ENCODE measurements at places on chromosomes 7 and 10. TPM values are rescaled to one million over a fixed set of nuclear protein-coding genes. Genes with fewer than 3 reads are reported as not detected.

SPRN gene
- not detected for total RNA-seq

DMBT1 gene
- total RNA-seq: not detected

GIMAP4 gene
- total RNA-seq: 63.9 TPM

TMEM273 gene
- 16.1 TPM for total RNA-seq

FAM20C gene
- total RNA-seq: 21.0 TPM
